Activated T-cell treated with anti-CD3 and anti-CD28 coated beads for 48 hours (primary cell): ENCODE measurements at places on chromosomes 2 and 18.

- no peak for DNase-seq
Measured at GRCh38 chr2:200665626-200666453, 80.0 kb downstream of the AOX1 start.

DNA sequence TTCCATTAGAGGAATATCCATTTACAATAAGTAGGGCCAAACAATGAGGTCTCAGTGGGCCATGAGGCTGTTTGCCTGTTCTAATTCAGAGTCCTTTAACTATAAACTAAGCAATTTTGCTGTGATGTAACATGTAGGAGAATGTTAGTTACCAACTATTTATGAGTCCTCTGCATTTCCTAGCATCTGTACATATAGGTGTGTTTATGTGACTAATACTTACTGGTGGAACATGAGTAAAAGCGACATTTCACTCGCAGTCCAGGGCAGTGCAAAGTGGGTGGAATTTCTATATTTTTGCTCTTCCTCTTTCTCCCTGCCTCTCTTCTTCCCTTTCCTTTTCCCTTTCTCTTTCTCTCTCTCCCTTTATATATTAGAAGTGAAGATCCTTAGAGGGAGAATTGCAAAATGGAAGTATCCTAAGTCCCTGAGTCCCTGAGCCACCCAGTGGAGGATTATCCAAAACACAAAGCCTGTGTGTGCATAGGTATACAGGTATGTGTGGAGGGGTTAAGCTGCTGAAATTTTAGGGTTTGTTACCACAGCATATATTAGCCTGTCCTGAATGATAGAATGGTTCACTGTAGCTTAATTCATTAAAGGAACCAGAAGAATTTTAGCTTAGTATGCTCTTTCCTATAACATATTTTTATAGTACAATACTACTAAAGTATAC, 487.0 kb upstream of the FANCL start:
- DNase-seq: no peak

GRCh38 chr2:178848335-178848734, 41.1 kb upstream of the TTN start:
- no peak for DNase-seq

GRCh38 chr2:109380502-109381326, 233.1 kb downstream of the SEPTIN10 start:
- no peak for DNase-seq

DNA sequence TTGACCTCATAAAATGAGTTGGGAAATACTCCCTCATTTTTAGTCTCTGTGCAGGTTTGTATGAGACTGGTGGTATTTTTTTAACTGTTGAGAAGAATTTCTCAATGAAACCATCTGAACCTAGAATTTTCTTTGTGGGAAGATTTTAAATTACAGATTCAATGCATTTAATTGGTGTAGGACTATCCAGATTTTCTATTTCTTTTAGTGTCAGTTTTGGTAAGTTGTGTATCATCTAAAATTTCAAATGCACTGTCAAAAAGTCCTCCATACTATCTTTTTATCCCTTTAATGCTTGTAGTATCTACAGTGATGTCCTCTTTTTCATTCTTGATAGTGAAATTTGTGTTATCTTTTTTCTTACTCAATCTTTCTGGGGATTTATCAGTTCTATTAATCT, 1.8 kb upstream of the BOK start:
- DNase-seq: no peak

DNA sequence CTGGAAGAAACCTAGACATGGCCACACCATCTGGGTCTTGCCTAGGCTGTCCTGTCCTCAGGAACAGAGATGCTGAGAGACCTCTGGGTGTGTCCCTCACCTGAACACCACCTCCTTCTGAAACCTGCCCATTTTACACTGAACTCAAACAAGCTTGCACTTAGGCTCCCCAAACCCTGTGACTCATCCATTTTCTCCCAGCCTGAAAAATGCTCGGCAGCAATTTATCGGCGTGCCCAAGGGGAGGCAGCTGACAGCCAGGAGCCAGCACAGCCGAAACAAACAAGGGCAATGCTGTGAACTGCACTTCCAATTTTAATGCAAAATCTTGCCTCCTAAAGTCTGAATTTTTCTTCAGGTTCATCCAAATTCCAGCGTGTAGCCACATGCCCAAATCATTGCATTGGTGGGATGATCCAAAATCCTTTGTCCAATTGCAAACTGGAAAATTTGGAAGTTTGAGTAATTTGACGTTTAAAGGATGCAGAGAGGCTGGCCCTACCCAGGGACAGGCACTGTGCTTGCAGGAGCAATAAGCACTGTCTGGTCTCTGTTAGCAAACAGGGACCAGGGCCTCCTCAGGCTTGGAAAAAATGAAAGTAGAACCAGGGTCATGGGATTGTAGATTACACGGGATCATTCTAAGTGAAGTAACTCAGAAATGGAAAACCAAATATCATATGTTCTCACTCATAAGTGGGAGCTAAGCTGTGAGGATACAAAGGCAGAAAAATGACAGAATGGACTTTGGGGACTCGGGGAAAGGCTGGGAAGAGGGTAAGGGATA, 67.7 kb downstream of the GALNT14 start:
- DNase-seq: no peak

GRCh38 chr2:156157670-156158069, 174.9 kb downstream of the NR4A2 start:
- DNase-seq: no peak

- no peak for DNase-seq
Measured at GRCh38 chr2:107380912-107381311, 445.8 kb upstream of the RGPD4 start.

DNA sequence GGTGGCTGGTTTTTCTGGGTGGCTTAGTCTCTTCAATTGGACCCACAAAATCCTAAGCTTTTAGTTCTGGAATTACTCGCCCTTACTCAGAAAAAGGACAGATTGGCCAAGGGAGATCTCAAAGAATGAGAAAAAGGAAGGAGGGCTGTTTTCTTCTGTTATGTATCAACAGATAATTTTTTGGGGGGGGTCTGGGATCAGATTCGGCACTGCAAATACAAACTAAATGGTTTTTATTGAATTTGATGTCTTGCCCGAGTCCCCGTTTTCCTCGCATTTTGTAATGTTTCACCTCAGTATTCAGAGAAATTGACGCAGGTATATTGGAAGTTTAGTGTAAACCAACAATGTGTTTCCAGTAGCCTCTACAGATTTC, 762 bp downstream of the YIPF4 start:
- DNase-seq: no peak

GRCh38 chr2:74991977-74992376, 33.5 kb downstream of the POLE4 start:
- DNase-seq: no peak

- no peak for DNase-seq
Measured at GRCh38 chr2:207290833-207291624, 125.3 kb upstream of the KLF7 start.

DNA sequence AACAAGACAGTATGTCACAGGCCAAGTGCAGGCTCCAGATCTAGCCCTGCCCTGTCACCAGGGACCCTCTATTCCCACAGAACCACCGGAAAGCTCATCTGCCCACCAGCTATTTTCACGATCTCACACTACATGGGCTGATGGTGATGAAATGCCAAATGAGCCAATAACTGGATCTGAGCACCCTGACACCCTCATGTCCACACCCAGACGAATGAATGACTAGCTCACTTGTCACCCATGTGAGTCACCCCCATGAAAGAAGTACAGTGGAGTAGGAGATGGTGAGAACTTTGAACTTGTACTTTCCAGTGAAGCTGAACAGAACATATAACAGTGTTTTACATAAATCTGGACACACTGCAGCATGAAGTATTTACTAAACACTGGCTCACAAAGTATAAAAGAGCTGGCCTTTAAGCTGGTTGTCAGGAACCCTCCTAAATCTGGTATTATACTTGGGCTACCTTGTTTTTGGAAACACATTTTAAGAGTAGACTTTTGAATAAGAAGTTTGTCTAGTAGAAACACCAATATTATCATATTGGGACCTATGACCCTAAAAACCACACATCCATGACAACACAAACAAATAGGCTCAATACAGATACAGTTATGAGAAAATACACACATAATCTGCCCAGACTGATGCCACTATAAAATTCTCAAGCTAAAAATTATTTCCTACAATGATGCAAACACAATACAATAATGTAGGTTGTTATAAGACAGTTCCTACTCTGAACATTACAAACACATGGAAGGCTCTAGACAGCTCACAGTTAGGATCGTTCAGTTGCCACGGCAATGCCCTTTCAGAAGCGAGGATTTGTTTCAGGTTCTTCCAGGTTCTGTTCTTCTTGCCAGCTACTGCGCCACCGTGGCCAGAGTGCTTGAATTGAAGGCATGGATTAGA, 19.0 kb downstream of the INO80C start:
- DNase-seq: peak; percentile 37

GRCh38 chr2:234240917-234241316, 190.4 kb downstream of the SPP2 start:
- DNase-seq: no peak

GRCh38 chr2:122034777-122035176, 279.3 kb downstream of the TSN start:
- DNase-seq: no peak

- DNase-seq: no peak
Measured at GRCh38 chr2:210591663-210592062, 35.3 kb downstream of the CPS1 start.

GRCh38 chr2:11850082-11850481, 103.7 kb downstream of the LPIN1 start:
- DNase-seq: no peak

- DNase-seq: no peak
Measured at GRCh38 chr18:42929857-42930256, 185.6 kb downstream of the RIT2 start.

DNA sequence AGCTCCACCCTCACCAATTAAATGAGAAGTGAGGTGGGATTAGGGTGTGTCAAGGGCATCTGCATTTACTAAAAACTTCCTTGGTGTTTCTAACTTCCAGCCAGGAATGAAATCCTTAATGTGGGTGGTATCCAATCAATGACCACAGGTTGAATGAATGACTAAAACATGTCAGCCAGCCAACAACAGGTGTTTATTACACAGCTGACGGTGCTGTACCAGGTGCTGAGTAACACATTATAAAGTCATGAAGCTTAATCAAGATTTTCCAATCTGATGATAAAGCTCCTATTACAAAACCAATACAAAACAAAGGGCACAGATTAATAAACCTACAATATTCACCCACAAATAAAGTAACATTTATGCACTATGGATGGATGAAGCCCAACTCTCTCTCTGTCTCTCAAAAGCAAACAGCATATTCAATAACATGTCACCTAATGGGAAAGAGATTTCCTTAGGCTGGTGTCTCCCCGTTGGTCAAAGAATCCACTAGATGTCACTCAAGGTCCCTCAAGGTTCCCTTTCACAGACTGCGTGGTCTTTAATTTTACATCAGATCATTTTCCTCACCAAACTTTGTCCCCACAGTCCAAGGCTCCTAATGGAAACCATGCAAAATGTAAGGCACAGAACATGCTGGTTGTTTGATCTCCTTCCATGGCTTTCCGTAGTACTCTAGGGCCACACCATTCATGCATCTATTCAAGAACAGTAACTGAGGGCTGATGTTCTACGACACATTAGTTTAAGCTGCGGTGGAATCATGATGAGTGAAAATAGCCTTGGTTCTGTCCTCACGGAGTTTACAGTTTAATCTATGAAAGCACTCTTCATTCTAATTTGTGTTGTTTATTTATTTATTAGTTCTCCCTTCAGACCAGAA, 6.4 kb upstream of the PTPN4 start:
- no peak for DNase-seq

- peak; percentile 47 for DNase-seq
Measured at GRCh38 chr2:204108330-204108751, 171.8 kb downstream of the ICOS start.

GRCh38 chr2:86563650-86564061, 413 bp upstream of the CHMP3 start:
- DNase-seq: no peak

- no peak for DNase-seq
Measured at GRCh38 chr18:77461062-77461688, 211.5 kb downstream of the GALR1 start.

DNA sequence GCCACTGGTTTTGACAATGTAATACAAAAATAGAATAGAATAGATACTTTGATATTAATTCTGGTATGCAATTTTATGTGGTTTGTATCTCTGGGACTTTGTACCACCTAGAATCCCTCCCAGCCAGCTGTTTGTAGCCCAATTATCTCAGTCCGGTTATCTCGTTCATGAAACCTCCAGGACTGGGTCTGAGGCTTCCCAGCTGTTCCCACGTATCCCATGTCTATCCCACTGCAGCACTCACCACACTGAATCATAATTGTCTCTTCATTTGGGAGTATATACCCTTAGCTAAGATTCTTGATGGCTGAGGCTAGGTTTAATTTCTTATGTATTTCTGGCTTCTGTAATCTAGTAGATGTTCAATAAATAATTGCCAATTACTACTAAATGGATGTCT, 104.4 kb upstream of the MAPRE2 start:
- DNase-seq: no peak

DNA sequence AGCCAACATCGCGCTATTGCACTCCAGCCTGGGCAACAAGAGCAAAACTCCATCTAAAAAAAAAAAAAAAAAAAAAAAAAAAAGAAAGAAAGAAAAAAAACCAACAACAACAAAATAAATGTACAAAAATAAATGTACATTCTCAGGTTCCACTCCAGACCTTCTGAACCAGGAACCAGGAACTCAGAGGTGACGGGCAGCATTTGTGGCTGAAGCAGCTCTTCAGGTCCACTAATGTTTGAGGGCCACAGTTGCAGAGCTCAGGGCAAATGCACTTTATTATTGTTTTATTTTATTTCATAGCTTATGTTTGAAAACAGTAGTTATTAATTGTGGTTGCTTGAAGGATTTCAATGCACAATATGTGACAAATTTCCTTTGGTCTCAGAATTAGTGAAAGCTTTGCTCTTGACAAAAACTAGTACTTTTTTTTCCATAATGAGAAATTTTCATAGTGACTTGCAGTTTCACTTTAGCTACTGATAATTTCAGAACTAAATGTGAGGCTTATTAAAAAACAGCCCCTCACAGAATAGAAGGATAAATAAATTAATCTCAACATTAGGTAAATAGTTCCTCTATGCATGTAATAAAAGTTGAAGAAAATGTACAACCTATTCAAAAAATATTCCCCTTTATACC, 378.4 kb upstream of the SPHKAP start:
- no peak for DNase-seq
